ENCODE measurements at places on chromosomes 1 and 21. TPM values are rescaled to one million over a fixed set of nuclear protein-coding genes. Genes with fewer than 3 reads are reported as not detected.
A peak's percentile ranks its signal among the peaks of the same experiment; 100 is the strongest.

DNA sequence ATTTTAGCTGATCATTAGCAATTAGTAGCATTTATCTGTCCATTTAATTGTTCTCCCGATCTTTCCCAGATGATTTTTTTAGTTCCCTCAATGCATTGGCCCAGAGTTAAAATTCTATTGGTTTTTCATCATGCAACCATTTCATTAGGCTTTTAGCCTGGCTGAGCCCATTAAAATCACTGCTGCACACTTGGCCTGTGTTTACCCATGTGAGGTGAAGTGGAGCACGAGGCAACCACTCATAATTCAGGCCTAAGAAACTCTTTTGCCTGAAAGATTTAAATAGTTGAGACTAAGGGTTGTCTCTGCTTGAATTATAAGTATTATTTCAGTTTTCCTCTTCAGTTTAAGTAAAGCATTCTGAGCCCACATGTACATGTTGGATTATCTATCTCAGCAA, 889.0 kb upstream of the ADGRL4 start:
- peaks cover 2% of the 10 kb centered on the region for H3K4me1 ChIP-seq
- no peaks in the 10 kb centered on the region for H3K36me3 ChIP-seq
- DNase-seq, result no peak
- no peak overlapping the region for H3K4me3 ChIP-seq
- H3K27ac ChIP-seq, result no peak overlapping the region

The KCNJ10 gene
- total RNA-seq, result not detected

DNA sequence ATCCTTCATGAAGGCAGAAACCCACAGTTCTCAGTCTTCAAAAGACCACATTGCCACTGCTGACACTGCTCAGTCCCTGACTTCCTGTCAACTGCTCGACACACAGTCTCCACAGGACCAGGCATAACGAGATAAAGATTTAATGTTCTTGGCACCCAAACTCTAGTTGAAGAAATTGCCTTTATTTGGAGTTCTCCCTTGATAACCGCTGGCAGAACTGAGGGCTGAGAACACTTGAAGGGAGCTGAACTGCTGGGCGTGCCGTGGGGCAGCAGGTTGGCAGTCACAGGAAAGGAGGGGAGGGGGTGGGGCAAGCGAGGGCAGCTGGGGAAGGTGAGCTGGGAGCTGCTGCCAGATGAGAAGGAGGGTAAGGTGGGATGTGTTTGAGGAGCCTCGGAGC, 15.9 kb downstream of the HENMT1 start:
- no peak for DNase-seq
- no peak overlapping the region for H3K27ac ChIP-seq
- peaks cover 2% of the 10 kb centered on the region for H3K27me3 ChIP-seq

The RGS8 gene
- total RNA-seq, result 3.5 TPM

GRCh38 chr1:67535474-67535873, 105.3 kb upstream of the SERBP1 start:
- H3K4me3 ChIP-seq, result no peak overlapping the region
- H3K36me3 ChIP-seq, result no peaks in the 10 kb centered on the region
- peak overlapping the region; percentile 46 for H3K27ac ChIP-seq
- H3K4me1 ChIP-seq, result peaks cover 9% of the 10 kb centered on the region
- DNase-seq, result peak; percentile 84

- H3K4me3 ChIP-seq, result no peak overlapping the region
- no peaks in the 10 kb centered on the region for H3K36me3 ChIP-seq
- H3K27ac ChIP-seq, result no peak overlapping the region
- peaks cover 2% of the 10 kb centered on the region for H3K27me3 ChIP-seq
- peak; percentile 90 for DNase-seq
Measured at GRCh38 chr1:182084487-182085316, 23.2 kb upstream of the ZNF648 start.

GRCh38 chr21:31866077-31866511, 6.7 kb upstream of the HUNK start:
- no peaks in the 10 kb centered on the region for H3K4me1 ChIP-seq
- no peaks in the 10 kb centered on the region for H3K36me3 ChIP-seq
- H3K27me3 ChIP-seq, result peaks cover 3% of the 10 kb centered on the region
- H3K4me3 ChIP-seq, result no peak overlapping the region
- peak; percentile 90 for DNase-seq
- H3K27ac ChIP-seq, result no peak overlapping the region

- H3K27me3 ChIP-seq, result no peaks in the 10 kb centered on the region
- H3K4me1 ChIP-seq, result peaks cover 15% of the 10 kb centered on the region
- no peaks in the 10 kb centered on the region for H3K36me3 ChIP-seq
- H3K27ac ChIP-seq, result no peak overlapping the region
- DNase-seq, result no peak
- H3K4me3 ChIP-seq, result no peak overlapping the region
Measured at GRCh38 chr21:38386967-38387366, 111.3 kb downstream of the ERG start.

GRCh38 chr21:35190201-35190701, 141.1 kb upstream of the RUNX1 start:
- no peaks in the 10 kb centered on the region for H3K27me3 ChIP-seq
- H3K4me3 ChIP-seq, result no peak overlapping the region
- no peaks in the 10 kb centered on the region for H3K36me3 ChIP-seq
- no peak overlapping the region for H3K27ac ChIP-seq

DNA sequence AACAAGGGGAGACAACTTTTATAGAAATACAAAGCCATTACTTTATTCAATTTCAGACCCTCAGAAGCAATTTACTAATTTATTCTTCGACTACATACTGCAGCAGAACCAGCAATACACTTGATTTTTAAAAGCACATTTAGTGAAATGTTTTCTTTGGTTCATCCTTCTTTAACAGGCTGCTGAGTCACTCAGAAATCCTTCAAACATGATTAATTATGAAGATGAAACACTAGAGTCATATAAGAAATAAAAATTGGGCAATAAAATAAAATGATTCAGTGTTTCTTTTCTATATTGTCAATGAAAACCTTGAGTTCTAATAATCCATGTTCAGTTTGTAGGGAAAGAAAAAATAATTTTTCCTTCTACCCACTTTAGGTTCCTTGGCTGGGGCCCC, 47.0 kb downstream of the CHML start:
- H3K4me1 ChIP-seq, result peaks cover 3% of the 10 kb centered on the region
- DNase-seq, result no peak
- H3K4me3 ChIP-seq, result no peak overlapping the region

GRCh38 chr1:43763497-43763973, 56.2 kb downstream of the ST3GAL3 start:
- no peak overlapping the region for H3K27ac ChIP-seq
- H3K27me3 ChIP-seq, result peaks cover 2% of the 10 kb centered on the region
- no peak overlapping the region for H3K4me3 ChIP-seq
- H3K36me3 ChIP-seq, result no peaks in the 10 kb centered on the region
- DNase-seq, result peak; percentile 46

The LAMTOR2 gene
- total RNA-seq, result 47.0 TPM
